Activated T-helper 17 cell treated with anti-CD3 and anti-CD28 coated beads, Interleukin-2, amount 50 U/mL, for 72 hours (primary cell): ENCODE measurements at places on chromosomes 1 and 21. TPM values are rescaled to one million over a fixed set of nuclear protein-coding genes. Genes with fewer than 3 reads are reported as not detected.
A peak's percentile ranks its signal among the peaks of the same experiment; 100 is the strongest.

DNA sequence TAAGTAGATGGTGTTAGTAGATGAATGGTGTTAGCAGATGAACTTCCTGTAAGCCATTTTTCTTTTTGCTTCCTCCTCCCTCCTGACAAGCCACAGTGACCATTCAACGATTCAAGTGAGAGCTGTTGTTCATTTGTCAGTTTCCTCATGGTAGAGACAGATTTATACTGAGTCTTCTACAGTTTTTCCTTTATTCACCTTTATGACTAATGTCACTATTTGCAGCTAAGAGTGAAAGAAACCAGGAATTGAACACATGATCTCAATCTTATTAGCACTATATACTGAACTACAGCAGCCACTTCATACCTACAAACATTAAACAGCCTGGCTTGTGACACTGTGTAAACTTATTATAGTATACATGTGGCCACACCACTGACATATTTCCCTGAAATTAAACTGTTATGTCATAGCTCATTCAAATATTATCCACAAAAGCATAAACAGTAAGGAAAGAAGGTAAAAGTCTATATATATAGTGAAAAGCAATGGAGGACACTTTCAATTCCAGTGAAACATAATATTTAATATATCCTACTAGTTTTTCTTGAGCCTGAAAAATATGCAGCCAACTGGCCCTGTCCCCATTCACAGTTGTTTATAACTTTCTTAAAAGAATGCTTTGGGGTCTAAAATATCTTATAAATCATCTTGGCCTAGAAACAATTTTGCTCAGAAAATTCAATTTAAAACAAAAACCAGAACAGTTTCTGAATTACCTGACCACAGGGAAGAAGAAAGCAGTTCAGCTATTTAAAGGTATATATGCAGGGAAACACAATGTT is 566.9 kb upstream of the ZRANB2 start:
- no peak overlapping the region for H3K27ac ChIP-seq
- ATAC-seq: no peak
- H3K4me1 ChIP-seq: no peaks in the 10 kb centered on the region
- H3K27me3 ChIP-seq: no peaks in the 10 kb centered on the region
- no peaks in the 10 kb centered on the region for H3K36me3 ChIP-seq
- no peak overlapping the region for H3K4me3 ChIP-seq

GRCh38 chr1:214902636-214903320 is 179.8 kb upstream of the KCNK2 start:
- H3K27ac ChIP-seq: no peak overlapping the region
- no peak for ATAC-seq
- H3K27me3 ChIP-seq: no peaks in the 10 kb centered on the region

DNA sequence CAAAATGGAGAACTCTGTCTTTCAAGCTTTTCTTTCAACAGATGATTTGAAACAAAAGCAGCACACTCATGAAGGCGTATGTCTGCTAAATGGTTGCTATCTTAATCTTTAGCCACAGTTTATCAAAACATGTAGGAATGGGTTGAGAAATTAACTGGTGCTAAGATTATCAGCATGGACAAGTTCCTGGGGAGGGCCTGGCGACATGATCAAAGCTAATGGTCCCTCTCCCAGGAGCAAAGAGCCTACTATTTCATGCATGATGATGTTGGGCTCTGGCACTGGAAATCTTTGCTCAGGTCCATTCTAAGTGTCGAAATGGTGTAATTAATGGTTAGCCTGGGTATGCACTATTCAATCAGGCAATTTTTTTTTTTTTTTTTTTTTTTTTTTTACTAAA is 91.7 kb downstream of the SLC45A1 start:
- H3K4me1 ChIP-seq: peaks cover 47% of the 10 kb centered on the region
- H3K4me3 ChIP-seq: peak overlapping the region; percentile 75
- peak overlapping the region; percentile 94 for H3K27ac ChIP-seq
- H3K27me3 ChIP-seq: no peaks in the 10 kb centered on the region
- ATAC-seq: peak; percentile 20

DNA sequence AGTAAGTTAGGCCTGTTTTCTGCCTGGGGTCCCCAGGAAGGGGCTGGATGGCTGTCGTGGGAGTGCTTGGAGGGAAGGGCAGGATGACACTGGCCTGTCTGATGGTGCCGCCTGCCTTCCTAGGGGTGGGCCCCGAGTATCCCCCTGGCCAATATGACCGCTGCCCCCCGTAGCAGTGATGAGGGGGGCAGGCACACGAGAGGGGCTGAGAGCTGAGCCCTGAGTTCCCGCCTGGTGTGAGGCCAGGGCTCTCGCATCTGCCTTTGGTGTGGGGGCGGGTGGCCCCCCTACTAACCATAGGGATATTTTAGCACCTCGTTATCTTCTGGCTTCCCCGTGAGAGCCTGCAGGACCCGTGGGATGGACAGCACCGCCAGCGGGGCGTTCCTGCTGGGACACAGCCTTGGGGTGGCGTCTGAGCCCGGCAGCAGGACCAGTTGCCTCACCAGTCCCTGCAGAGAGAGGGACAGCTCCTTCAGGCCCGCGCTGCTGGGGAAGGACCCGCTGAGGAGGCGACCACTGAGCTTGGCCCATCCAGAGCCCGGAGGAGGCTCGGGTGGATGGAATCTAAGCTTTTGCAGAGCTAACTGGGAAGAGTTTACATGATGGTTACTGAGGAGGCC is 10.4 kb downstream of the KRTAP10-1 start:
- no peak for ATAC-seq
- no peak overlapping the region for H3K4me3 ChIP-seq
- no peaks in the 10 kb centered on the region for H3K4me1 ChIP-seq
- H3K36me3 ChIP-seq: no peaks in the 10 kb centered on the region

CD34 gene
- total RNA-seq: 0.24 TPM

DNA sequence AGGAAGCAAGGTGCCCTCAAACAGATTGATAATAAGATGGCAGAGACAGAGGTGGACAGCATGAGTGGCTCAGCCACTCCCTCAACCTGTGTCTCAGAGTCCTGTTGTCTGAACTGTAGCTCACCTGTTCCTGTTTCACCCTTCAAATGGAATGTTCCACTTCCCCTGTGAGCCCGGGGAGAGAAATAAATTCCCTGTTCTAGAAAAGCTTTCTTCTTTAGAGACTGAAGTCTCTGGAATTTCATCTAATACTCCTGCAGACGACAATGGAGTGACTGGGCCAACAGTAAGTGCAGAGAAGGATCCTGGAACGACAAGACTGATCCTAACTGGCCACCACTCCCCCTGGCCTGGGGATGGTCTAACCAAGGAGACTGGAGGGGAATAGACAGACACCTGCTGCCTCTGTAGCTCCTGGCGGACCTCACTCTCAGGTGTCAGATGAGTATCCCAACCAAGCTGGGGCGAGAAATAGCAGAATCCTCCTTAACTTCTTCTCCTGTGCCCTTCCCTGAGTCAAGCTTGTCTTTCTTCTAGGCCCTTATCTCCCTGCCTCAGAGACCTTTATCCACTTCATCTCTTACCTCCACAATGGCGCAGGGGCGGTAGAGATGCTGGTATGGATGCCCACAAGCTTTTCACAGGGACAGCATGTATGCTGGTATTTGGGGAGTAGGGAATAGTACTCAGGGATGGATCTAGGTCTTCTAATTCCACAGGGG is 45.4 kb downstream of the PLEKHA6 start:
- no peak overlapping the region for H3K27ac ChIP-seq
- no peaks in the 10 kb centered on the region for H3K36me3 ChIP-seq
- no peak overlapping the region for H3K4me3 ChIP-seq
- no peaks in the 10 kb centered on the region for H3K4me1 ChIP-seq

DNA sequence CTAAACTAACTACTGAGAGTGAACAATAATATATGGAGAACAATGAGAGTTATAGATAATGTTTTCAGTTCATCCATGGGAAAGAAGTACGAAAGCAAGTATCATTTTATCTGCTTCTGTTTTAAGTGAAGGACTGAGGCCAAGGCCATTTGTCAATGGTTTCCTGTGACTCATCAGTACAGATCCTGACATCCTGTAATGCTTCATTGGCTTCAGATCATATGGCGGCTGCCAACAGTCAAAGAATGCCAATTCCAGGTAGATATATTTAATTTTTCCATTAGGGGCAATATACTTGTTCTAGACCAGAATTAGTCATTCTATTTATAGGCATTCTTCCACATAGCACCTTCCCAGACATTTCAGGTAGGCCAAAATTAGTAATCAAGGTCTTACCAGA is 97.3 kb downstream of the USH2A start:
- H3K4me3 ChIP-seq: no peak overlapping the region
- H3K27ac ChIP-seq: no peak overlapping the region
- H3K4me1 ChIP-seq: no peaks in the 10 kb centered on the region

DNA sequence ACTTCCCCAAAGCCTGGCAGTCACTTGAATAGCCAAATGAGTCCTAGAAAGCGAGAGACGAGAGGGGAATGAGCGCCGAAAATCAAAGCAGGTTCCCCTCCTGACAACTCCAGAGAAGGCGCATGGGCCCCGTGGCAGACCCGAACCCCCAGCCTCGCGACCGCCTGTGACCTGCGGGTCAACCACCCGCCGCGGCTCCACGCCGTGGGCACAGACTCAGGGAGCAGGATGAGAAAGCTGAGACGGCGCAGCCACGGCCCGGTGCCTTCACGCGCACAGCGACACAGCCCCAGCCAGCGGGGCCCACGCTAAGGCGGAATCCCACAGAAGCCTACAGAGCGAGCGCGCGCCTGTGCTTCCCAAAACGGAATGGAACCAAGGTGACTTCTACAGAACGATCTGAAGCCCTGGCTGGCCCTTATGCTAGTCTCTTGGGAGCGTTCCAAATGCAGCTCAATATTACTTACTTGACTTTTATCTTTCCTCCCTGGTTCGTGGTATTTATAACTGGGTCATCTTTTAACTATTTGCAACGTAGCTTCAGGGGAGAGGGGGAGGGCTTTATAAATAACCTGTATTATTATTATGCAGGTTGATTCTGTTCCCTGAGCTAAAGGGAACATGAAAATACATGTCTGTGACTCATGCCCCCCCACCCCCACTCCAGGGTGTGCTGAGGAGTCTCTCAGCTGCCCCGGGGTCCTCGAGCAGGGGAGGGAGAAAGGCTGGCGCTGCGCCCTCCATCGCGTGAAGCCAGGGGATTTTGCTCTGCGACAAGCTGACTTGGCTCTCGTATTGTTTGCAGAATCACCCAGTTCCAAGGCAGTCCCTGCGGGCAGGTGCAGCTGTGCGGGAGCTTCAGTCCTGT is 1.7 kb downstream of the TSPEAR start:
- peaks cover 18% of the 10 kb centered on the region for H3K4me1 ChIP-seq
- no peak overlapping the region for H3K27ac ChIP-seq
- peaks cover 44% of the 10 kb centered on the region for H3K27me3 ChIP-seq
- ATAC-seq: peak; percentile 50
- H3K36me3 ChIP-seq: no peaks in the 10 kb centered on the region

DNA sequence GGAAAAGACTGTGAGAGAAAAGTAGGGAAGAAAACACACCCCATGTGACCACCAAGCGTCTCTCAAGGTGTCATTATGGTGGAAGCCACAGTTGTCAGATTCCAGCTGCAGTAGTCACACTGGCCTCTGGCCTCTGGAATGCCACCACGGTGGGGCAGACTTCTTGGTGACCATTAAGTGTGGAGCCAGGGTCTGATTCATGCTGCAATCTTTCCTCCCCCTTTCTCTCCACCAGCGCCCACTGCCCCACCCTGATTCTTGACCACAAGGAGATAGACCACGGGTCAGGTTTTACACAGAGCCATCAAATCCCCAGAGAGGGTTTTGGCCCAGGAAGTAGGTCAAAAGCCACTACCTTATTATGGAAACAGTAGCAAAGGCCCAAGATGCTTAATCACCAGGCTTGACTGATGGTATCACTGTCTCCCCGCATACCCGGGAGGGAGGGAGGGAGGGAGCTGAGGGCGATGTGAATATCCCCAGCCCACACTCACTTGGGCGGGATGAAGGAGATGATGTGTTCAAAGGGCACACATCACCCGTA is 52.7 kb upstream of the GRHL3 start:
- H3K36me3 ChIP-seq: no peaks in the 10 kb centered on the region
- ATAC-seq: peak; percentile 16
- H3K27me3 ChIP-seq: peaks cover 7% of the 10 kb centered on the region
- no peak overlapping the region for H3K4me3 ChIP-seq

GRCh38 chr1:177620636-177621190 is 349.1 kb downstream of the SEC16B start:
- H3K4me1 ChIP-seq: no peaks in the 10 kb centered on the region
- no peak overlapping the region for H3K27ac ChIP-seq
- no peak for ATAC-seq
- H3K4me3 ChIP-seq: no peak overlapping the region

LCE3D gene
- not detected for total RNA-seq

DNA sequence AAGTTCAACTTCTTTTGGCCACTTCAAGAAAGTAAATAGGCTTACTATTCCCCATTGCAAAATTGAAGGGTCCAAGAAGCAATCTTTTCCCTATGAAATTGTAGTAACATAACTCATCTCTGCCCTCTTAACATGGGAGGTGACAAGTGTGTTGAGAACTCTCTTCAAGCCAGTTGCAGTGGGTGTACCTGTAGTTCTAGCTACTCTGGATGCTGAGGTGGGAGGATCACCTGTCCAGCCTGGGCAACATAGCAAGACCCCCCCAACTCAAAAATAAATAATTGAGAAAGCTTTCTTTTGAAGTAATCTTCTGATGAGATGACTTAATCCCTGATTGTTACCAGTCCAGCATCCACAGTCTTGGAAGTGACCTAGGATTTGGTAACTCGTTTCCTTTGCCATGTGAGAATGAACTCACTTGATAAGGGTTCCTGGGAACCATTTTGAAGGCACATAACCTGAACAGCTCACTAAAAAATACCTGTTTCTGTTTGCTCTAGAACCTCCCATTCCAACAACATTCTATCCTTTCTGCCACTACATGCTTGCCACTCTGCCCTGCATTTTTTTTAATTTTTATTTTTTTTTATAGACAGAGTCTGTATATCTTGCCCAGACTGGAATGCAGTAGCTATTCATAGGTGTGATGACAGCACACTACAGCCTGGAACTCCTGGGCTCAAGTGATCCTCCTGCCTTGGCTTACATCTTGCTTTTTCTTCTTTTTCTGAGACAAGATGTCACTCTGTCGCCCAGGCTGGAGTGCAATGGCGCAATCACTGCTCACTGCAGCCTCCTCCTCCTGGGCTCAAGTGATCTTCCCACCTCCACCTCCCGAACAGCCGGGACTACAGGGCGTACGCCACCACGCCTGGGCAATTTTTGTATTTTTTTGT is 1.4 kb upstream of the IPO9 start:
- ATAC-seq: no peak
- H3K27me3 ChIP-seq: no peaks in the 10 kb centered on the region

GRCh38 chr1:247613405-247613804 is 8.0 kb downstream of the OR2G3 start:
- H3K4me3 ChIP-seq: no peak overlapping the region
- no peaks in the 10 kb centered on the region for H3K36me3 ChIP-seq
- ATAC-seq: no peak
- H3K27ac ChIP-seq: no peak overlapping the region
- no peaks in the 10 kb centered on the region for H3K4me1 ChIP-seq
